ENCODE measurements at places on chromosomes 4 and X.

DNA sequence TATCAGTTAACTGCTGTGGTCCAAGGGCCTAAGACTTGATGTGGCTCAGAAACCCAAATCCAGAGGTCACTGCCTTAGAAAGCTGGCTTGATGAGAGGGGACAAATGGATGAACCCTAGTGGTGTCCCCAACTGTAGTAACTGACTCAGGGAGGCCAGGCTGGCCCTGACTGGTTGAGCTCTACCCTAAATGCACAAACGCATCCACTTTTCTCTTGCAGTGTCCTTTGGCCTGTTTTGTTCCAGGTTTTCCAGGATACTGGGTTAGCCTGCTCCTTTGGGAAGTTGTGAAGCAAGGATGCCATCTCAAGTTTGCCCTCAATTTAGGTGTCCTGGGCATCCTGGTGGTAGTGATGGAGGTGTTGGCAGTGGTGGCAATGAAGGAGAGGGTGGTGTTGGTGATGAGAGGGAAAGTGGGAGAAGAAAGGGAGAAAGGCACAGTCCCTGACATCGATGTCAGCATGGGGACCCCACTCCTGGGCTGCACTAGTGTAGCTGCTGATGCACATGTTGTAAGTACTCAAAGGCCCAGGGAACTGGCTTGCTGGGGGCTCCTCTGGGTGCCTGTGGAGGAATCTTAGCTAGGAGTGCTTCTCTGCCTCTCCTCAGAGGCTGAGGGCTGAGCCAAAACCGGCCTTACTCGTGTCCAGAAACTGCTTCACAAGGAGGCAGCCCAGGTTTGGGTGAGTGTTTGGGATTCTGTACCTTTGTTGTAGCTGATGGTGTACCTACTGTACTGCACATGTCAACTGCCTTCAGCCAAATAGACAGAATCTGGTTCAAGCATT lies 2.9 kb upstream of the HAND2 start:
- DNase-seq = no peak

DNA sequence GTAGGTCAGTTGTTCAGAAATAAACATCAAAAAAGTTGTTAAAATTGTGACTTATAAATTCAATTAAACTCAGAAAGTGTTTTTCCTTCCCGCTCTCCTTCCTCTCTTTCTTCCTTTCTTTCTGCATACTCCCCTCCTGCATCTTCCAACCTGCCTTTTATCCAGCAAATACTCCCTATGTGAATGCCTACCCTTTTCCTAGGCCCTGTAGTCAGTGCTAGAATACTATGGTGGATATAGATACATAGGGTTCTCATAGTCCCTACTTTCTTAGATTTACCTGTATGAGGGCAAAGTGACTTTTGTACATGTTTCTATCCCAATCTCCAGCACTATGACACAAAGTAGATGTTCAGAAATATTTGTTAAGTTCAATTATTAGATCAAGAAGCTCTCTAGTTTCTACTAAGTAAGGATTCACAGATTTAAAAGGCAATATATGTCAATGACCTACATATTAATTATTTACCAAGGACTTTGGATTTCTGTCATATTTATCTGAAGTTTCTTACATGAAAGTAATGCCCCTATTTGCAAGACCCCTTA lies 732 bp downstream of the SULT1E1 start:
- no peak for DNase-seq

GRCh38 chrX:71632923-71633657 lies 14.8 kb upstream of the CXCR3 start:
- DNase-seq = no peak

- DNase-seq = no peak
Observed at GRCh38 chrX:7480721-7481120, 332.8 kb upstream of the PUDP start.

GRCh38 chr4:125359363-125359762 lies 44.6 kb downstream of the FAT4 start:
- no peak for DNase-seq
